ENCODE measurements at places on chromosomes 7 and 10.

- no peaks in the 10 kb centered on the region for H3K27me3 ChIP-seq
- DNase-seq = no peak
- H3K36me3 ChIP-seq = no peaks in the 10 kb centered on the region
- H3K27ac ChIP-seq = no peak overlapping the region
- no peaks in the 10 kb centered on the region for H3K4me1 ChIP-seq
- H3K4me3 ChIP-seq = no peak overlapping the region
These were observed 54.9 kb upstream of the ZNF800 start for GRCh38 chr7:127447326-127447945.

GRCh38 chr7:12719141-12719919 is 31.9 kb downstream of the ARL4A start:
- H3K4me3 ChIP-seq = no peak overlapping the region
- H3K27me3 ChIP-seq = no peaks in the 10 kb centered on the region

DNA sequence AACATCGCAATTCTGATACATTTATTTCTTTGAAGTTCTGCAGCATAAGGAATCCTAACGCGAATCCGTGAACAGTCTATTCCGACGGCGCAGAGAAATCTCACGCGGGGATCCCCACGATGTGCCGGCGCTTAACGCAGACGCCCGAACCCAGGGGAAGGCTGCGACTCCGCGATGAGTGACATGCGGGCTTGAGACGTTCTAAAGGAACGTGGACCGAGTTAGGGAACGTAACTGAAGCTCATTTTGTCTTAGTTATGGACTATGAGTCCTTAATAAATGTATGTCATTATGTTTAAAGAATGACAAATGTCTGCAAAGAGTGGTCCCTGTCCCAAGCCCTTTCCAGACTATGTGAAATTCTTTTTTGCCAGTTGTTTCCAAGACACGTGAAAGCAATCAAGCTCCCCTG is 995 bp upstream of the PARD3 start:
- H3K36me3 ChIP-seq = no peaks in the 10 kb centered on the region
- H3K4me3 ChIP-seq = peak overlapping the region; percentile 91
- peak overlapping the region; percentile 93 for H3K27ac ChIP-seq
- H3K27me3 ChIP-seq = no peaks in the 10 kb centered on the region

DNA sequence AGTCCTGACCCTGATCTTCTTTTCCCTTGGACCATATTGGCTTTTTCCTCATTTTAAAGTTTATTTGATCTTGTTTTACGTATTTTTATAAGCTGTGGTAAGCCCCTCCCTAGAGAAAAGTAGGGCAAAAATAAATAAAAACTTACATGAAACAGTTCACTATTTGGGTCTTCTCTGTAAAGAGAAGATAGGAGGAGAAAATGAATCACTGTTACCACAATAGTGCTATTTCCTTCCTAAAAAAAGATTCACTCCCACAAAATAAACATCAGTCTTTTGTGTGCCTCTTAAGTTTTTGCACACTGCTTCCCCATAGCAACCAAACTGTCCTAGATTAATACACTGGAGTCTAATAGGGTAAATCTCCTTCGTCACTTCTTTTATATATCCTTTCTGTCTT is 1.4 kb upstream of the SVIL start:
- no peak overlapping the region for H3K4me3 ChIP-seq
- H3K36me3 ChIP-seq = no peaks in the 10 kb centered on the region
- no peak for DNase-seq
- H3K4me1 ChIP-seq = peaks cover 42% of the 10 kb centered on the region
- H3K27me3 ChIP-seq = no peaks in the 10 kb centered on the region

DNA sequence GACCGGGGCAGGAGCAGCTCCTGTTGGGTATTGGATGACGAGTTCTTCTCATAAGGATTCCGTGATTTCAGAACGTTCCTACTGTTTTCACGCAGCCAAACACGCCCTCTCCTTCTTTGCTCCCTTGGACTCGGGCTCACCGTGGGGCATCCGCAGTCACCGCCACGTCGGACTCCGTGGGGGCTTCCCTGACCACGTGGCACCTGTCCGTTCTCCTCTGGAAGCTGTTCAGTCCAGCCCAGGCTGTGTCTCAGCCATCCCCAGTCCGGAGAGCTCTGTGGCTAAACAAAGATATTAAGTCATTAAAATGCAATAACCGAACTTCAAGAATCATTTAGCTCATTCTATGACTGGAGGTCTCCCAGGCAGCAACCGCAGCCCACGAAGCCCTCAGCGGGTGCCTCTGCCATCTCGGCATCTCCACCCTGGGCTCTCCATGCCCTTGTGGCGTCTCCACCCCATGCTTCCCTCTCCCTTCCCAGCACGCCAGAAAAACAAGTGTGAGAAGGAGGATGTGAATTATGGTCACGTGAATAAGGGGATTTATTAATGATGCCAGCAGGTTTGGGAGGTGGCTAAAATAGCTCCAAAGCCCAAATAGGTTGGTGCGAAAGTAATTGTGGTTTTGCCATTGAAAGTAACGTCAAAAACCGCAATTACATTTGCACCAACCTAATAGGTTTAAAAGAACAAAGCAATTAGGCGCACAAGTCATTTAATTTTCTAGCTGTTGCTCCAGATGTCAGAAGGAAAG is 224.6 kb upstream of the PPP2R2D start:
- no peaks in the 10 kb centered on the region for H3K4me1 ChIP-seq
- no peak overlapping the region for H3K27ac ChIP-seq
- H3K27me3 ChIP-seq = peaks cover 8% of the 10 kb centered on the region
- H3K36me3 ChIP-seq = no peaks in the 10 kb centered on the region
- H3K4me3 ChIP-seq = no peak overlapping the region
- no peak for DNase-seq
